ENCODE measurements at places on chromosomes 13 and 19.

DNA sequence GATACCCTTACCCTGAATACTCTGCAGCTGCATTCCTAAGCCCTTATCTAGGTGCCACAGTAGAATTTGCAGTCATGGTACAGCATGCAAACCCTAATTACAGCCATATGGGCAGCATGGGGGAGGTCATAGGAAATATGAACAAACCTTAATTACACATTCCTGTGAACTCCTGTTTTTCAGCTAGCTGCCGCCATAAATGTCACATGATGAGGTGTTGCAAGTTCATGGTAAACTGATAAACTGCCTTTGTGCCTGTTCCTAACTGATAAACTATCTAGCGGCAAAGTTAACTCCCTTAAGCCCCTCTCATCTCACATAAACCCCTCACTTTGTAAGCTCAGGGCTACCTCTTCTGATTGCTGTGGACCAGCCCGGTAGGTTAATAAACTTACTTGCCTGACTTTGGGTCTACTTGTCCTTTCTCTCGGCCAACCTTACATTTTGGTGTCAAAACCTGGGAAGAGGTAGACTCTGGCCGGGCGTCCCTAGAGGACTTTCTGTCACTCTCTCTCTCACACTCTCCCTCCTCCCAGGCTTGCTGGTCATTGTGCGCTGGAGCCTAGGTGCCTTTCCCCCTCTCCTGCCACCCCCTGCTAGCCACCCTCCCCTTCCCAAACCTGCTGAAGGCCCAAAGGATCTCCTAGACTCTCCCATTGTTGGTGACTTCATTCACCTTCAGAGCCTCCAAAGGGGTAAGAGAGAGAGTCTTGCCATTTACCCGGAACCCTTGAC lies 43.3 kb downstream of the ZNF93 start:
- DNase-seq: no peak

GRCh38 chr19:16303755-16304154 lies 20.9 kb upstream of the KLF2 start:
- no peak for DNase-seq

GRCh38 chr19:48813123-48813913 lies 2.5 kb upstream of the BCAT2 start:
- DNase-seq: no peak

DNA sequence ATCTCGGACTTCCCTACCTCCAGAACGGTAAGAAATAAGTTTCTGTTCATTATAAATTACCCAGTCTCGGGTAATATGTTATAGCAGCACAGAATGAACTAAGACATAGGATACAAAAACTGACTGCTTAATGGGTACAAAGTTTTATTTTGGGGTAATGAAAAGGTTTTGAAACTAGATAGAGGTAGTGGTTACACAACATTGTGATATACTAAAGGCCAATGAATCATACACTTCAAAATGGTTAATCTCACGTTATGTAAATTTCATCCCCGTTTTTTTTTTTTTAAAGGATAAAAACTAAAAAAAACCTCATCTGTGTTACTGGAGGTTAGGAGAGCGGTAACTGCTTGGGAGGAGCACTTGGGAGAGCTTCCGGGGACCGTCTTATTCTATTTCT lies 23.5 kb downstream of the AKT2 start:
- DNase-seq: no peak
